ENCODE measurements at places on chromosomes 16 and 17.

DNA sequence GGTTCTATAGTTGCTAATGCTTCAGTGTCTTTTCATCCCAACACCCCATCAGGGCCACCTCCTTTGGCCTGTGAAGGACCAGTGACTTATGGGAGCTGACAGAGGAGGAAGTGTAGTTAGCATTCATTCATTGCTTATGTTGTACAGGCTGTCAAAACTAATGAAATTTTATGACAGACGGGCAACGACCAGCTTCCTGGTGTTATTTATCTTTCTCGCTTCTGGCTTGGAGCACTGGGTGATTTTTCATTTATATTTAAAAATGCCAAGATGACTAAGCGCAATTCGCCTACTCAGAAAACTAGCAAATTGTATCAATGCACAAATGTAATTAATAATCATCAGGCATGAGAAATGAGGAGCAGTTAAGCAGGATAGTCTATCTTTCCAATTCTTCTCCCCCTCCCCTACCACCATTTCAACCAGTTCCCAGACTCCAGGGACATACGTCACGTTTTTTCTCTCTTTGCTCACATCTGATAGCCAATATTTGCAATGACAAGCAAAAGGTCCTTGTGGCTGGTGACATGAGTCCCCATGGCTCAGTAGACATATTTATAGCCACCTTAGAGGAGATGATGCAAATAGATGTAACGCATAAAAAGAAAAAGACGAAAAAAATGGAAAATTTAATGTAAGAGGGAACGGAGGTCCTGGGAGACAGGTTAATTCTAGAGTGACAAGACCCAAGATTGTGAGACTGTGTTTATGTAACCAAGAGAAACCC lies 11.2 kb downstream of the CDRT15 start:
- DNase-seq: no peak

- DNase-seq: no peak
Observed at GRCh38 chr16:80509872-80510271, 30.9 kb upstream of the DYNLRB2 start.

DNA sequence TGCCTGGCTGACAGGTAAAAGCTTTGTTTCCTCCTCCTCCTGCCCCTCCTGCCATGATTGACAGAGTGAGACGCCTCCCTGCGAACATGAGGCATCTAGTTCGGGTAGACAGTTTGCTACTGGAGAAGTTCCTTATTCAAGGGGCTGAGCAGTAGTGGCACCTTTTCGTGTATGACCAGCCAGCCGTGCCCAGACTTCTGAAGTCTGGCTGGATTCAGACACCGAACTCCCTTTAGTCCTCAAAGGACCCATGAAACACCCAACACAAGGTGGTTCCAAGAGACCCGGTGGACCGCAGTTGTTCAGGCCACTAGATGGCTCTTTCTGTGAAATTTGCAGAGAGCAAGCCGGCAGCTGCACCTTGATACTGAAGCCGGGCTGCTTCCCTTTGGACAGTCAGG lies 192.8 kb downstream of the XYLT1 start:
- DNase-seq: no peak

DNA sequence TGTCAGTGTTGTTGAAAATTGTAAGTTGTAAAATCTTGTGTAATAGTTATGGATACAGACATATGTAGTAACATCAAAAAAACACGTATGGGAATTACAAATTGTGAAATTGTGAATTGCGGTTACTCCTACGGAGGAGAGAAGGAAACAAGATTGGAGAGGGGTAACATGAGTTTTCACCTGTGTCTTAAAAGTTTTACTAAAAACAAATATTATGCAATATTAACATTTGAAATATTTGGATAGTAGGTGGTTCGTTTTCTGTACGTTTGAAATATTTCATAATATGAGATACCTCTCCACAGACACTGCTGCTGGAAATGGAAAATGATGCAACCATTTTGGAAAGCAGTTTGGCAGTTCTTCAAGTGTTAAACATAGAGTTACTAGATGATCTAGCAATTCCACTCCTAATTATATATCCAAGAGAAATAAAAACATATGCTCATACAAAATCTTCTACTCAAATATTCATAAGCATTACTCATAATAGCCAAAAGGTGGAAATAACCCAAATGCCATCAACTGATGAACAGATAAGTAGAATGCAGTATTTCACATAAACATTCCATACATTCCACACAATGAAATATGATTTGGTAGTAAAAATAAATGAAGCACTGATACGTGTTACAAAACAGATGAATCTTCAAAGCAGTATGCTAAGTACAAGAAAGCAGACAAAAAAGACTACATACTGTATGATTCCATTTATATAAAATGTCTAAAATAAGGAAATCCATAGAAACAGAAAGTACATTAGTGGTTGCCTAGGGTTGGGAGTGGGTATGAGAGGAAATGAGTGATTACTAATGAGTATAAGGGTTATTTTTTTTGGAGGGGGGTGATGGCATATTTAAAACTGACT lies 40.7 kb upstream of the ABCA10 start:
- no peak for DNase-seq

GRCh38 chr17:31560616-31561235 lies 169.3 kb downstream of the RAB11FIP4 start:
- DNase-seq: no peak

- no peak for DNase-seq
Observed at GRCh38 chr16:1708768-1709180, 2.8 kb downstream of the MAPK8IP3 start.

GRCh38 chr17:42192189-42193126 lies 1.8 kb downstream of the GHDC start:
- no peak for DNase-seq

DNA sequence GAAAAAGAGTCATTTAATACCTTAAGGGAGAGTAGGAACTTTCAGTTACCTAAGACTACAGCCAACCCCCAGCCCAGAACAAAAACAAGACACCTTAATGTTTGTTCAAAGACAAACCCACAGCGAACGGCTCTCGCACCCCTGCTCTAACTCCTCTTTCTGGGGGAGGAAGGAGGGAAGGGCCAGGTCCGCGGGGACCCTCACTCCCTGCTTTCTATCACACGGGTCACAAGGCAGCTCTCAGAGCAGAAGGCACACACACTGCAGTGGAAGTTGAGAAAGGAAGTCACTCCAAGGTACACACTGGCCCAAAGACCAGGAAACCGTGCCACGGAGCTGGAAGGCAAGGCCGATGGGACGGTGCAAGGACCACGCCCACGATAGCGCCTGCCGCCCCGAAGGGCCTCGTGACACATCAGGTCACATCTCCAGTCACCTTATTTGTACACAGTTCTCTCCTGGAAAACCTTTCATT lies 10.0 kb downstream of the LITAFD start:
- no peak for DNase-seq

DNA sequence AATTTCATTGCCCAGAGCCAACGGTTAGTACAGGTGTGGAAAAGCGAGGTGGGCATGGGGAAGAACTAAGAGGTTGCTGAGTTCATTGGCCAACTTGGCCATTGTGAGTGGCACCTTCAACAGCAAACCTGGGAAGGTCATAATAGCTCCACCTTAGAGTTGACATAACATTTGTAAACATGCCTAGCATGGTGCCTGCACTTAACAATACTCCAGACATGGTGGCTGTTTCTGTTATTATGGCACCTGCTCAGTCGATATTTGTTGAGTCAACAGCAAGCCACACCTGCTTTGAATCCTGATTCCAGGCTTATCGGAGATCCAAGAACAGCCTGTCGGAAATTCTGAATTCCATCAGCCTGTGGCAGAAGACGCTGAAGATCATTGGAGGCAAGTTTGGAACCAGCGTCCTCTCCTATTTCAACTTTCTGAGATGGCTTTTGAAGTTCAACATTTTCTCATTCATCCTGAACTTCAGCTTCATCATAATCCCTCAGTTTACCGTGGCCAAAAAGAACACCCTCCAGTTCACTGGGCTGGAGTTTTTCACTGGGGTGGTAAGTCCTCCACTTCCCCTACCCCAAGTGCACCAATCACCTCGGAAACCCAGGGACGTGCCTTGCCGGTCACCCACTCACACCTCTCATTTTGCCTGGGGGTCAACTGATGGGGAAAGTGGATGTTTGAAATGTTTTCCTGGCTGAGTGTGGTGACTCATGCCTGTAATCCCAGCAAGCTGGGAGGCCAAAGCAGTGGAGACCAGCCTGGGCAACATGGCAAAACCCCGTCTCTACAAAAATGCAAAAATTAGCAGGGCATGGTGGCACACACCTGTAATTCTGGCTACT lies 46.0 kb downstream of the TMC5 start:
- DNase-seq: no peak

Measured in NCI-H1436 (cell line).